ENCODE measurements at places on chromosomes 12 and 14. TPM values are rescaled to one million over a fixed set of nuclear protein-coding genes. Genes with fewer than 3 reads are reported as not detected.

DNA sequence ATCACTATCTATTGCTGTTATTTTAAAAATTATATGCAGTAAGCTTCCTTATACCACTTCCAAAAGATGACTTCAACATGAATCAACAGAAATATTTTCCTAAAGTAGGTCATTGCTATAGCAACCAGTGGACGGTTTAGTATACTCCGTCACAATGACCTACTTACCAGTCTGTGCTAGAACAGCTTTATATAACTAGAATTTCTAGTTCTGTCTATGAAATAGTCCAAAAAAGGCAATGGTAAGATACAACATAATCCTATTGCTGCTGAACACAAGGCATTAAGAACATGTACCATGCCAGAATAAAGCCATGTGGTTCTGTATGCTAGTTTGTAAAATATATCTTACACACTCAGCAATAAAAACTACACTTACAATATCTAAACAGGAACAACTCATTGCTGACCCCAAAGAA lies 40.7 kb upstream of the MTERF2 start:
- H3K27me3 ChIP-seq, result peaks cover 2% of the 10 kb centered on the region
- no peaks in the 10 kb centered on the region for H3K4me1 ChIP-seq
- no peak overlapping the region for H3K4me3 ChIP-seq
- H3K27ac ChIP-seq, result no peak overlapping the region

DNA sequence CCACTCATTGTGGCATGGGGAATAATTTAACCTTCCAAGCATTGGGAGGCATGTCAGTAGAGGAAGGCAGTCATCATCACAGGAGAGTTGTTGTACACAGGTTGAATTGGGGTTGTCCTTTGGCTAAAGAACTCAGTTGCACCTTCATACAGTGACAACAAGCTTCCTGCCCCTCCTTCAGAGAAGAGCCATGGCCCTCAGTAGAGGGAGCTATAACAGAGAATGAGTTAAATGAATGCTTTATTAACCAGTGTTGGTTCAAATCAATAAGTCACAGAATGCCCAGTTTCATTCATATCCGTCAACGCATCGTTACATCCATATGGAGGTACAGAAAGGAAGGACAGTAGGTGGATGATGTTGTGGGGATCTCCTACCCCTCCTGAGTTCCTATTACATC lies 4.8 kb downstream of the IFNG-AS1 start:
- no peaks in the 10 kb centered on the region for H3K27me3 ChIP-seq
- H3K4me3 ChIP-seq, result no peak overlapping the region

- no peaks in the 10 kb centered on the region for H3K4me1 ChIP-seq
- DNase-seq, result no peak
- H3K36me3 ChIP-seq, result no peaks in the 10 kb centered on the region
- H3K27ac ChIP-seq, result no peak overlapping the region
- no peaks in the 10 kb centered on the region for H3K27me3 ChIP-seq
These were observed 227.3 kb downstream of the DPF3 start for GRCh38 chr14:72666610-72667009.

- no peak overlapping the region for H3K27ac ChIP-seq
- no peak for DNase-seq
- H3K36me3 ChIP-seq, result no peaks in the 10 kb centered on the region
- H3K27me3 ChIP-seq, result no peaks in the 10 kb centered on the region
- H3K4me1 ChIP-seq, result no peaks in the 10 kb centered on the region
These were observed 49.9 kb downstream of the FOXA1 start for GRCh38 chr14:37545174-37545573.

Gene BCDIN3D
- total RNA-seq, result 2.4 TPM

Gene LIN52
- 11.3 TPM for total RNA-seq

Gene C12orf42
- total RNA-seq, result not detected

All from H1 (cell line).